AG09309 (cell line): ENCODE measurements at places on chromosomes 6 and 20.

DNA sequence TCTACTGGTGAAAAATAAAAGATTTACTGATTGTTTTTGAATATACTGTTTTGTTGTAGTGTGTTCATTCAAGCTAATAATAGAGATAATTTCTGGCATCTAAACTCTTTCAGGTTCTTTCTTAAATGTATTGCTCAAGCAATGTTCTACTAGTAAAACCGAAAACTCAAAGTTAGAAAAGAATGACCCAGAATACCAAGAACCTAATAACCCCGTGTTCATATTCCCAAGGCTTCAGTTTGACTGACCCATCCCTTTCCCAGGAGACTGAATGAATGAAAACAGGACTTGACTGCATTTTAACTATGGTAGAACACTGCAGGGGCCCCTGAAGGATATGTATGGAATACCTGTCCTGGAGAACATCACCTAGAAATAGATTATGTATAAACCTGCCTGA, 375.3 kb downstream of the MAFB start:
- DNase-seq, result no peak

- peak; percentile 54 for DNase-seq
These were observed 263.2 kb upstream of the NT5E start for GRCh38 chr6:85186546-85187175.

DNA sequence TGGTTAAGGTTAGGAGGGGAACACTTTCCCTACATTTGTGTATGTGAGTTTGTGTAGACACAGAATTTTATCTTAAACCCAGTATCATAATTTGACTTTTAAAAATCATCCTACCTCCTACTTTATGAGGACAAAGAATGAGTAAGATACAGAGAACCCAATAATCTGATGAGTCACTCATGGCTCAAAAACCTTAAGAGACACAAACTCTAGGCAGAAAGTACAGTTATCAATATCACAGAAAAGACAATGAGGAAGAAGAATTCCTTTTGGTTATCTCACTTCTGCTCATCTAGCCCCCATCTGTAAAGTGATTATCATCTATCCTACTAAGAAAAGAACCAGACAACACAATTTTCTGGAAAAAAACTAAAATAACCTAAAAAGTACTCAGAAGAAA, 87.7 kb downstream of the EPB41L2 start:
- DNase-seq, result no peak

GRCh38 chr6:25172819-25173218, 106.4 kb upstream of the CARMIL1 start:
- peak; percentile 92 for DNase-seq

- DNase-seq, result no peak
These were observed 13.7 kb downstream of the NOTCH4 start for GRCh38 chr6:32210191-32210601.

DNA sequence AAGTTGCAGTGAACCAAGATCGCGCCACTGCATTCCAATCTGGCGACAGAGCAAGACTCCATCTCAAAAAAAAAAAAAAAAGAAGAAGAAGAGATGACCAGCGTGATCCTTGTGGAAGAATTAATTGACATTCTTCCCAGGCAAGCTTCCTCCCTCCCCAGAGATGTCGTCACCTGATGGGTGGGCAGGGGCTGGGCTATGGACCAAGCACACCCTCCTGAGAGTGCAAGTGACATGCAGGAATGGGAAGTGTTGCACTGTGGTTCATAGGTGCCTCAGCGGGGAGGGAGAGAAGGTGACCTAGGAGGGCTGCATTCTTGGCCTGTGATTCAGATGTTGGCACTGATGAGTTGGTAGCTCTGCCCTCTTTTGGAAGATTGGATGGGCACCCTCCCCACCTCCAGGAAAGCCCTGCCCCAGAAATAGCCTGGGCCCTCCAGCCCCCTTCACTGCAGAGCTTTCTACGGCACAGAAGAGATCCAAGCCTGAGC, 37.8 kb downstream of the TAF8 start:
- no peak for DNase-seq

DNA sequence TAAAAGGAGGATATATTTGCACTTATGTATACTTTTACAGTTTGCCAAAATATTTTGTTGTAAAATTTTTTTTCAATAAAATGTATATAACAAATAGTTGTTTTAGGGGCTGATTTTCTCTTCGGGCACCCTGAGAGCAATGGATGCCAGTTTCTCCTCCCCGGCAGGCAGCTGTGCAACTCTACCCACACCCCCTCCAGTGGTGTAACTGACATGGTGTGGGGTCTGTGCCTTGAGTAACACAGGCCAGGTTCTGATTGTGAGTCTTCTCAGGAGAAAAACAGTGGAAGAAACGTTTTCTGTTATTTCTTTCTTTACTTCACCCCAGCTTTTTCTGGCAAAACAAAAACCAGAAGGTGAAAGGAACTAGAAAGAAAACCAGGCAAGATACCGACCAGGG, 6.1 kb downstream of the FOXF2 start:
- DNase-seq, result no peak

DNA sequence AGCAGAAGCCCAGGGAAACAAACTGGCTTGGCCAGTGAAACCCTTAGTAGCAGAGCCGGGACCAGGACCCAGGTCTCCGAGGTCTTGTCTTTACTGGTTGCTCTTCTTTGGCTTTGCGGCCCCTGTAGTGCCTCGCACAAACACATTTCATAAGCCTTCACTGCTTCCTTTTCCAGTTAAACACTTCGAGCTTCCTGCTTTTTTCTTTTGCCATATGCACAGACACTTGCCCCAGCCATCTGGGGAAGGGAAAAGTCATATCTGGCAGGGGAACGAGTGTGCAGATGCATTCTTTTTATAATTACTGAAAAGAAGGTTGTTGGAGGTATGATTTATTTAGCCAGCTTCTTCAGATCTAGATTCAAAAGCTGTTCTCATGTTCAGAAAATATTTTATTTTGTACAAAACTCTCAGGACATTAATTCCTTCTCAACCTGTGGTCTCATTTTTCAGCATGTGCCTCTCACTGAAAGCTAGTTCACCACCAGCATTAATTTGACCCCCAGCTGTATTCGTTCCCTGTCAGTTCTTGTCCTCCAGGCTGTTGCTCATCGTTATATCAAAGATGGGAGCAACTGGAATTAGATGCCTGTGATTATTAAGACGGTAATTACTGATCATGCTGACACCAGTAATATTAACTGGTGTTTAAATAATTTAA, 19.2 kb downstream of the KLHL32 start:
- no peak for DNase-seq

GRCh38 chr20:62320581-62321354, 18.0 kb downstream of the ADRM1 start:
- no peak for DNase-seq

GRCh38 chr20:8196096-8196495, 64.0 kb downstream of the PLCB1 start:
- no peak for DNase-seq

GRCh38 chr20:41380551-41381193, 14.1 kb upstream of the EMILIN3 start:
- DNase-seq, result no peak

- DNase-seq, result no peak
These were observed 44.0 kb downstream of the SRPK1 start for GRCh38 chr6:35876902-35877301.

DNA sequence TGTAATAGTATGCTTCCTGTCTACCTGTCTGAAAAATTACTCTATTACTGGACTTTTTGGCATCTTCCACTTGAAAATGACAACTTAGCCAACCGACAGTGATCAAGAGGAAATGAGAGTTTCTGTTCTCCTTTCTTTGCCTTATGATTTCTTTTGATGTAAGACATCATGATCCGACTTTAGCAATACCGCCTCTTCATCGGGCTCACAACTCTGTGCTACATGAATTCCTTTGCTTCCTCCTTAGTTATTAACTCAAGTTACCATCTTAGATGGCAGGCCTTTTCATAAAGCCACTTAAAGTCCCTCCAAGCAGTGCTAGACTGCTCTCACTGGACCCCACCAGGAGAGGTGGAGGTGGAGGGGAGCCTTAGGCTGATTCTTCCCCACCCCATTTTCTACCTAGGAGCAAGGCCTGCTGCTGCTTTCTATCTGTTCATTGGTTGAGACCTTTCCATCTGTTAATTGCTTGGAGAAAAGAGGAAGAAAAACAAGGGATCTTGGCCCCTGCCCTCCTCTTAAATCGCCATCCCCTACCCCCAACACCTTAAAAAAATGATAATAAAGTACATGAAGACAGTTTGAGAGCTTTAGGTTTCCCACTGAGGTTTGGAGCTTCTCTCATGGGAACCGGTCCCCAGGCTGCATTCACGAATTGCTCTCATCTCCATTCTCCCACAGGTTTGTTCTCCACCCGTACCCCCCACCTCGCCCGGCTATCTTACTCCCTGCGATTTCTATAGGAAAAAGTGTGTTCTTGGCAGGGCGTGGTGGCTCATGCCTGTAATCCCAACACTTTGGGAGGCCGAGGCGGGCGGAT, 21.6 kb upstream of the MCM3 start:
- no peak for DNase-seq

DNA sequence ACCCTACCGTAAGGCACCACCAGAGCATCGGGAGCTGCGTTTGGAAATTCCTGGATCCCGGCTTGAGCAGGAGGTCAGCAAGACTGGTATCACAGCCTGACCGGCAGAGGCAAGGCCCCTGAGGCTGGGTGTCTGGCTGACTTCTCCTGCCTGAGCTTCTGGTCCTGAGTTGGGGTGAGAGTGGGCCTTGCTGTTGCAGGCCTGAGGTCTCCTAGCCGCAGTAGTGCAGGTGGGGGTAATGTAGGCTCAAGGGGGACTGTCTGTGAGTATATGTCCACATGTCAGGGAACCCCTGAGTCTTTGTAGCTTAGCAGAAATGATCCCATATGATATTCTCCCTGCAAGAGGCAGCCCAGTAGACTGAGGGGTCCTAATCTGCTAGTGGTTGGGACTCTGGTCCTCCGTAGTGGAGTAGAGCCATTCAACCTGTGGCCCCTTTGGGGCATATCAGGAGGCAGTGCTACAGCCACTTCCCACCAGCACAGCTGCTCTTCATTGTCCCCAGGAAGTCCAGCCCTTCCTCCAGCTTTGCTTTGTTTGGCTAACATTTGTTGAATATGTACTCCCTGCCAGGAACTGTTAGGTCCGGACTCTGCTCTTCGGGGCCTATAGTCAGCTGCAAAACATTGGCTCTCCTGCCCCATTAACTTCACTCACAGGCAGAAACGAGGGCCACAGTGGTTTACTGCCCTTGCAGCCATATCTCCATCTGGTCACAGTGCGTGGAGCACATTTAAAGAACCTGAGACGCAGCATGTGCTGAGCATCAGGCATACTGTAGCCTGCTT, 10.9 kb downstream of the LRRC73 start:
- DNase-seq, result no peak

DNA sequence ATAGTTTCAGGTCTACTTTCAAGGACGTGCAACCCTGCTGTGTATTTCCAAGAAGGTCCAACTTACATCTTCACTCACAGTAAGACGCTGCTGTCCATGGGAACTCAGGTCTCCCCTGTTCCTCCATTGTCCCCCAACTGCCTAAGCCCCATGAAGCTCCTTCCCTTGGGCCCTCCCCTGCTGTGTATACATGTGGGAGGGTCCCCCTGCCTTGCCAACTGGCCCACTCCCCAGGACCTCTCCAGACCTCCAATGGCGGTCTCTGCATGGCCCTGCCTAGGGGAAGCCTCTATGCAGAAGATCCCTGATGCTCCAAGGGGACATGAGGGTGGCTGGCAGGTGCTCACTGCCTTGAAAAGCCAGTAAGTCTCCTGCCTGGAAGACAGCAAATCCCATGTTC, 186.7 kb upstream of the CST7 start:
- DNase-seq, result no peak

- no peak for DNase-seq
These were observed 15.2 kb upstream of the GDAP1L1 start for GRCh38 chr20:44231713-44232468.

DNA sequence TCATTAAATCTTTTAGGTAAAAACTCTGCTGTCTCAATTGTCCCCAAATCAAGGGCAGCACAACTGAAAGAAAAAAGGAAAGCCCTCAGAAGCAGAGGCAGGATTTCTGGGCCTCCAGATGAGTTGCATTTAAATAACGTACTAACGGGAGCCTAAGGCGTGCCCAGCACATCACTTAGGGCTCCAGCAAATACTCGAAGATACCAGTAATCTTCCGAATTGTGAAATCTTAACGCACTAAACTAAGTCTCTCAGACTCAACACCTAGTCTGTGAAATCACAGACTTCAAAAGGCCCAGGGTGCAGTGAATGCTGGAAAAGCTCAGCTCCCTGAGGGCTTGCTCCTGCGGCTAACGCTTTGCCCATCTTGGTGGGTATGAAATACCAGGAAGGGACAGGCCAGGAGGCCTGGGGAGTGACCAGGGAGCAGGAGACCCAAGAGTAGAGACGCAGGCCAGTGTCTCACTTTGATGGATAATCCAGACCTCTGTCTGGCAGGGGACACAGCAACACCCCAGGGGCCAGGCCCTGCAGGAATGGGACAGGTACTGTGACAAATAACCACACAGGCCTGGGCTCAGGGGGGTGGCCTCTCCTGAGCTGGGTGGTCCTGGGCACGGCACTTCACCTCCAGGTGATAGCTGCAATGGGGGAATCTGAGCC, 36.4 kb downstream of the RRBP1 start:
- no peak for DNase-seq

DNA sequence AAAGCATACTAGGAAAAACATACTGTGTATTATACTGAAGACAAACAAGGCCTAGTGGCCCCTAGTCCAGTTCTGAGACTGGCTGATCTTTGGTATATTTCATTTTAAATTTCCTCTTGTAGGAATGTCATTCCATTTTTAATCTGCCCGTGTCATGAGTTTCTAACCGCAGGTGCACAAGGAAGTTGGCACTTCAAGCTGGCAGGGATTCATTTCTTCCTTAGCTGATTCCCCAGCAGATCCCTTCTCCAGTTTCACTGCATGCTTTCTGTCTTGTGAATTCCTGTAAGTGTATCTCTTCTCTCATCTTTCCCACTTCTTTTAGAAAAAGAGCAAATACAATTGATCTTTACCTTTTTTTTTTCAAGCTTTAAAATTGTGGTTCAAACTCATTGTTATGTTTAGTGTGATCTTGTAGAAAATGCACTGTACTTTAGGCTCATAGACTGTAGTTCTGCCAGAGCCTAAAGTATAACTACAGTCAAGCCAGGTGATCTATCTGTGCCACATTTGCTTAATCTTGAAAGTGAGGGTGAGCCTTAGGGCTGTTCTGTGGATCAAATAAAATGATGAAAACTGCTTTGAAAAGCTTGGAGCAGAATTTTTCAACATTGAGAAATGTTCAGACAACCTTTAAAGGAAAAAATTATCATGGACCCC, 37.0 kb downstream of the RNF217 start:
- no peak for DNase-seq

DNA sequence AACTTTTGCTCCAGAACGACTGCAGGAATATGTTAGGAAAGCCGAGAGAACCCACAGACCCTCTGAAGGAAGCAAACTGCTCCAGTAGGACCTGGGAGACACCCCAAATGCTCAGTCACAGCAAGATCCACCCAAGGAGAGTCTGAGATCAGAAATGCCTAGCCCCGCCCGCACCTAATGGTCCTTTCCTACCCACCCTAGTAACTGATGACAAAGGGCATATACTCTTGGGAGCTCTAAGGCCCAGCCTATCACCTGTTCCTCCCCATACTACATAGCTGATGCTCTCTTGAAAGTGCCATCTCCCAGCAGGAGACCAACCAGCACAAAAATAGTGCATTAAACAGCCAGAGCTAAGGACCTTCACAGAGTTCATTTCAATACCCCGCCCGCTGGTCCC, 67.6 kb downstream of the CD2AP start:
- DNase-seq, result no peak
